ENCODE measurements at places on chromosomes 3 and 15. TPM values are rescaled to one million over a fixed set of nuclear protein-coding genes. Genes with fewer than 3 reads are reported as not detected.

The WDR53 gene
- 16.2 TPM for total RNA-seq

The SMCO1 gene
- total RNA-seq, result not detected

The BLM gene
- 71.9 TPM for total RNA-seq

- DNase-seq, result no peak
Measured at GRCh38 chr3:29275309-29275708, 5.6 kb upstream of the RBMS3 start.

- no peak for DNase-seq
Measured at GRCh38 chr3:113575206-113575605, 42.9 kb downstream of the SIDT1 start.

GRCh38 chr3:57331078-57331610 lies 38.7 kb upstream of the ASB14 start:
- no peak for DNase-seq

DNA sequence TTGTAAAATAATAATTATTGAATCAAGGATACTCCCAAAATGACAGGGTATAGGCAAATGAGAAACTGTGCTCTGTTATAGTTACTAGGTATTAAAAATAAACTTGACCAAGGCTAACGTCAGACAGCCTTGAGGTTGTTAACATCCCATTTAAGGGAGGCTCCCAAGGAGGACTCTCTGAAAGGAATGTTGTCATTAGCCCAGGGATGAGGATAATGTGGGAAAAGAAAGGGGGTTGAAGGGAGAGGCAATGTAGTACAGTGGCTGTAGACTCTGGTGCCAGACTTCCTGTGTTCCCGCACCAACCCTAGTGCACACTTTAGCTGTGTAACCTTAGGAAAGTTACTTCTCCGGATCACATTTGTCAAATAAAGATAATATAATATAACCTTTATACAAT lies 47.0 kb upstream of the RARB start:
- DNase-seq, result no peak

DNA sequence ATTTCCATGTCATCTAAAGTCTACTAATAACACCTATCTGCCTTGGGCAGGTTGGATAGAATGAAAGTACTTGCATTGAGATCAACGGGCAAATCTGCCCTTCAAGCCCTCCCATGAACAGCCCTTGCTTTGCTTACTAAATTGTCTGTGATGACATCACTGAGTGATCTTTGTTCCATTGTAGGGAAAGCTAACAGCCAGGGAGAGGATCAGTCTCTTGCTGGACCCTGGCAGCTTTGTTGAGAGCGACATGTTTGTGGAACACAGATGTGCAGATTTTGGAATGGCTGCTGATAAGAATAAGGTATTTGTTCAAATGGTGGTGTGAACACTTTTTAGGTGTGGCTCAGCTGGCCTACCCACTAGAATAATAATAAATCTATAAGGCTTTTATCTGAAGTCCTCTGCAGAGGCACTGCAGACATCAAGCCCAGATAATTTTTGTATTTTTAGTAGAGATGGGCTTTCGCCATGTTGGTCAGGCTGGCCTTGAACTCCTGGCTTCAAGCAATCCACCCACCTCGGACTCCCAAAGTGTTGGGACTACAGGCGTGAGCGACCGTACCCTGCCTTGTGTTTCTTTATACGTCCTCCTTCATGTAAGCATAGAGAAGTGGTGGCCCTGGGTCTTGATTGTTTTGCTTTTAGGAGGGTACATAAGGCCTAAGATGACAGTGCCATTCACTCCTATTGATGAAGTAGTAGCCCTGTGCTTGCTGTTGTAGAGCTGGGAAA lies 5.7 kb downstream of the PCCB start:
- DNase-seq, result no peak

DNA sequence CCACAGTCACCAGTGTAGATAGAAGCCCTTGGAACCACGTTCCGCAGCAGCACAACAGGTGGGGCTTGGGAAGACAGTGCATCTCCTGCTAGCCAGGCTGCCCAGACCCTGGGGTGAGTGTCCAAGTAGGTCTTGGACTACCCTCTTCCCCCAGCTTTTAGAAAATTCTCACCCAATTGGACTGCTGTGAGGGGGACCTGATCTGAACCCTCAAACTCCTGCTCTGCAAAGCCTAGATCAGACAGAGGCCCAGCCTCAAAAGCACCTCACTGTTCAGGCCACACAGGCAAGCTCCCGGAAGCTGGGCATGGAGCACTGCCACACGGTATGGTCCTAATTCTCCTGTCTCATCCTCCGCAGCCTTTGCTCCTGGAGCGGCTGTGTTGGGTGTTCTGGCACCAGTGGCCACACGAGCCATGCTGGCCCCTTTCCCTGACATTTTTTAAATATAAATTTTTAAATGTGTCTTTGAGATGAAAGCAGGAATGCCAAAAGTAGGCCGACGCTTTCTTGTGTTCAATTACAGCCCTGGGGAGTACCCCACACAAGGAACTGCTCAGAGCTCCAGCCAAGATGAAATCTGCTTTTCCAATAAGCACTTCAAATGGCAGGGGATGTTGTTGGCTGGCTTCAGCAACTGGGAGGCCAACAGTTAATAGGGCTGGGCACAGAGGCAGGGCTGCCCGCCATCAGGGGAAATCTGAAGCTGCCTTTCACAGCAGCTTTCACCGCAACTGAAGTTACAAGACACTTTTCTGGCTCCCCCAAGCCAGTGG lies 40.9 kb downstream of the CPN2 start:
- DNase-seq, result peak; percentile 39

DNA sequence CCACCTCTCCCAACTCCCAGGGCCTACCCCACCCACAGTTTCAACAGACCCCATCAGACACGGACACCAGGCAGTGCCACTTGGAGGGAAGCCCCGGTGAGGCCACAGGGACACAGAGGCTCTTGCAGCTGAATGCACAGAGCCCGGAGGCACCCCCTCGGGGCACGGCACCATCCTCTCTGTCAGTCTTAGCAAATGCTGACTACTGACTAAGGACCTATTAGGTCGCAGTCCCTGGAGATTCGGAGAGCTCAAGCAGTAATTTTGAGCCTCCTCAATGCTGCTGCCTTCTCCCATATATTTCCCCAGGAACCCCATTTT lies 79.9 kb downstream of the VGLL4 start:
- no peak for DNase-seq

DNA sequence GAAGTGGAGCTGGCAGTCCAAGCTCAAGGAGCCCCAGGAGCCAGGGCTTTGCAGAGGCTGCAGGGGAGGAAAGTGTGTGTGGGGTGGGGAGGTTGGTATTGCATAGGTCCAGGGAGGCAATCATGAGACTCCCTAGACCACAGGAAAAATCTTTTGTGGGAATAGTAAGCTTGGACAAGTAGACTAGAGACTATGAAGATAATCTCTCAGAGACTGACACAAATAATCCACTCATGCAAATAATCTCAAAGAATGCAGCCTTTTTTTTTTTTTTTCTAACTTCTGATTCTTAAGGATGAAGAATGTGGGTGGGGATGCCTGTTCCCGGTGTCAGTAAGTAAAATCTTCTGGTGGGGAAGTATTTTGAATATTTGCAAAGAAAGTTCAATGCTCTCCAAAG lies 113.7 kb downstream of the GREM1 start:
- DNase-seq, result no peak

- no peak for DNase-seq
Measured at GRCh38 chr3:128269006-128269775, 115.9 kb downstream of the EEFSEC start.

GRCh38 chr15:95839367-95839782 lies 491.1 kb upstream of the NR2F2 start:
- no peak for DNase-seq

GRCh38 chr15:38624244-38625205 lies 59.9 kb upstream of the RASGRP1 start:
- no peak for DNase-seq
